H1 (cell line): ENCODE measurements at places on chromosomes 3 and 15.

GRCh38 chr15:66925721-66926120, 139.7 kb upstream of the SMAD3 start:
- H3K4me1 ChIP-seq = no peaks in the 10 kb centered on the region
- no peak overlapping the region for H3K4me3 ChIP-seq
- DNase-seq = no peak
- no peaks in the 10 kb centered on the region for H3K36me3 ChIP-seq
- H3K27me3 ChIP-seq = no peaks in the 10 kb centered on the region

DNA sequence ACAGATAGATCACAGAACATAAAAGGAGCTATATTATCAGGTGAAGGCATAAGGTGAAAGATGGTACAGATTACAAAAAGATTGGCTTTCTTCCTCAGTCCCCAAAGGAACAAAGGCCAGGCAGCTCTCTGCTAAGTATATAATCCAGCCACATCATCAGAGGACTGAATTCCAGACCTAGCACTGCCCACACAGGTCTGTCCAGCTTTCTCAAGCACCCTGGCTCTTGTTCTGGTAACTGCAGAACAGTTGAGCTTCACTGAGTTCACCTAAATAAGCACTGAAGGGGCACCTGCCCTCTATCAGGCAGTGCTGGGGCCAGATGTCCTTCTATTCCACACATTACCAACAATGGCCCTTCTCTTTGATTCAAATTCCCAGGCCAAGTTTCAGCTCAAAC, 6.3 kb downstream of the DUOXA1 start:
- no peaks in the 10 kb centered on the region for H3K36me3 ChIP-seq
- H3K4me1 ChIP-seq = no peaks in the 10 kb centered on the region
- H3K4me3 ChIP-seq = no peak overlapping the region
- no peak for DNase-seq
- H3K27ac ChIP-seq = no peak overlapping the region
- H3K27me3 ChIP-seq = peaks cover 13% of the 10 kb centered on the region

- no peaks in the 10 kb centered on the region for H3K36me3 ChIP-seq
- H3K4me1 ChIP-seq = no peaks in the 10 kb centered on the region
- no peaks in the 10 kb centered on the region for H3K27me3 ChIP-seq
- no peak for DNase-seq
- H3K27ac ChIP-seq = no peak overlapping the region
Observed at GRCh38 chr3:112730210-112730609, 89.3 kb upstream of the CCDC80 start.

DNA sequence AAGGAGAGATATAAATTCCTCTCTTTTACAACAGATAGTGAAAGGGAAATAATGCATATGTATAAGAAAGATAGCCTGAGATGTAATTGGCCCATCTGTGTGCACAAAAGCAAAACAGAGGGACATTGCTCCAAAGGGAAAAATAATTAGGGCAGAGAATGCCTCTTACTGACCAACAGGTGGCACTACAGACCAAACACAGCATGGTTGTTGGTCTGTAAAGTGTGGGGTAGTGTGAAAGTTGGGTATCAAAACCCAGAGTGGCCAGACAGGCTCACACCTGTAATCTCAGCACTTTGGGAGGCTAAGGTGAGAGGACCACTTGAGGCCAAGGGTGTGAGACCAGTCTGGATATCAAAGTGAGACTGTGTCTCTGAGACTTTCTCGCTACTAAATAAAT, 4.5 kb upstream of the TLNRD1 start:
- no peak for DNase-seq
- no peaks in the 10 kb centered on the region for H3K36me3 ChIP-seq
- no peak overlapping the region for H3K4me3 ChIP-seq
- no peak overlapping the region for H3K27ac ChIP-seq
- no peaks in the 10 kb centered on the region for H3K4me1 ChIP-seq

- no peak overlapping the region for H3K27ac ChIP-seq
- no peaks in the 10 kb centered on the region for H3K27me3 ChIP-seq
- H3K4me1 ChIP-seq = no peaks in the 10 kb centered on the region
- H3K36me3 ChIP-seq = no peaks in the 10 kb centered on the region
- DNase-seq = no peak
- H3K4me3 ChIP-seq = no peak overlapping the region
Observed at GRCh38 chr3:193800138-193801043, 207.4 kb downstream of the OPA1 start.

DNA sequence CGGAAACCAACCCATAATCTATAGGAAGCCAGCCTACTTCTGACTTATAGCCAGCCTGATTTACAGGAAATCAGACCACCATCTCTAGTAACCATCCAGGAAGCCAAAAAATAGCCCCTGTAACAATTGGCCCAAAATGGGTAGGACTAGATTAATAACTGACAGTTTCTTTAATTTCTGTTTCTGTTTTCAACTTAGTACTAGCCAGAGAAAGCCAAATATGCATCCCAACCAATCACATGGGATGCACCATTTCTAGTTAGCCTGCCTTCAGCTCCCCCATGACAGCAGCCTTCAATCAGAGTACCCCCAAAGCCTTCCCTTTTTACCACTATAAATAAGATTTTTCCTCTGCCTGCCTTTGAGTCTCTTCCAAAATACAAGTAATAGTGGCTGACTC, 239.1 kb upstream of the GADL1 start:
- no peaks in the 10 kb centered on the region for H3K27me3 ChIP-seq
- H3K4me1 ChIP-seq = no peaks in the 10 kb centered on the region
- DNase-seq = no peak
- H3K27ac ChIP-seq = no peak overlapping the region

GRCh38 chr15:45586125-45586524, 1.1 kb upstream of the BLOC1S6 start:
- no peaks in the 10 kb centered on the region for H3K27me3 ChIP-seq
- H3K27ac ChIP-seq = peak overlapping the region; percentile 98
- DNase-seq = no peak
- H3K4me1 ChIP-seq = peaks cover 3% of the 10 kb centered on the region; the same call in 1 of the 2 replicates
- peak overlapping the region; percentile 86; the same call in 1 of the 2 replicates for H3K4me3 ChIP-seq
- H3K36me3 ChIP-seq = no peaks in the 10 kb centered on the region

DNA sequence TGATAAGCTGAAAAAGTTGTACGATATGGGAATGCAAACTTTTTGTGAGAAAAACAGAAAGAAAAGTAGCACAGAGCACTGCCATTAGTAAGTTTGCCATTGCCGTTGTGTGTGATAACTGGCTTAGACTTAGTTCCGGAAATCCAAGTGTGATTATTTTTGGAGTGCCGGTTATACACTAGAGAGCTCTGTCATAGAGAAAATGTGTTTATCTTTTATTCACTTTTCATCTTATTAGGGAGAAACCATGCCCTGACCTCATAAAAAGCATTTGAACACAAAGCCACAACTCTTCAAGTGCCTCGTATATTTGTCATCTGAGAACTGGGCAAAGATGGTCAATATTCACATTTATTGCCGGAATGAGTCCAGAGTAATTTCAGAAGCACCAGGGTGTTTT, 36.1 kb downstream of the CTDSPL start:
- DNase-seq = no peak
- H3K4me3 ChIP-seq = no peak overlapping the region
- H3K27me3 ChIP-seq = no peaks in the 10 kb centered on the region
- H3K27ac ChIP-seq = no peak overlapping the region
- H3K36me3 ChIP-seq = no peaks in the 10 kb centered on the region

- H3K36me3 ChIP-seq = no peaks in the 10 kb centered on the region
- no peaks in the 10 kb centered on the region for H3K4me1 ChIP-seq
- DNase-seq = no peak
- no peak overlapping the region for H3K4me3 ChIP-seq
Observed at GRCh38 chr15:29942143-29942542, 119.9 kb upstream of the TJP1 start.

DNA sequence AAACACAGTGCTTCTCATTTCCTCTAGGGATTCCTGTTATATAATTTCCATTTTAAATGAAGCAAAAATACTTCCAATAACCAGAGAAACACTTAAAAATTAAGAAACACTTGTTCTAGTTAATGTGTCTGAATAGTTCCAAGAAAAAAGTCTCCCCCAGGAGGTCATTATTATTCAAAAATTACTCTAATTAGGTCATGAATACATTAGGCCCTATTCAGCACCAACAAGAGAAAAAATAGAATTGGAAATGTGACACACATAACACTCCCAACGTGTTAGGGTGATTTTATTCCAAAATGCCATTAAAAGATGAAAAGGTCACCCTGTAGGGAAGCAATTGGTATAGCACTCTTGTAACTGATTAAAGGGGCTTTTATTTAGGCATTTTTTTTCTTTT, 382.1 kb downstream of the TUSC7 start:
- H3K4me1 ChIP-seq = no peaks in the 10 kb centered on the region
- H3K4me3 ChIP-seq = no peak overlapping the region
- no peaks in the 10 kb centered on the region for H3K27me3 ChIP-seq
- H3K36me3 ChIP-seq = no peaks in the 10 kb centered on the region

DNA sequence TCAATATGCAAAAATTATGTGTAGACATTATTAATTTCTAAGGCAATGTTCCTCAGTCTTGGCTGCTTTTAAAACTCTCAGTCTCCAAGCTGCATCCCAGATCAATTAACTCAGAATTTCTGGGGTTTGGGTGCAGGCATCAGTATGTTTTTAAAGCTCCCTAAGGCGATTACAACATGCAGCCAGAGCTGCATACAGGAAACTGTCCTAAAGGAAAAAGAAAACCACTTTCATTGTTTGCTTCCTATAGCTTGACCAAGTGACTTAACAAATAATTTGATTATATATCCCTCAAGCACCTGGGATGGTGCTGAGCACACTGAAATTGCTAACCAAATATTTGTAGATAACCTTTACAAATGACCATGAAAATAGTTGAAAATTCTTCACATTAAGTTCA, 194.7 kb downstream of the DTWD1 start:
- no peaks in the 10 kb centered on the region for H3K36me3 ChIP-seq
- H3K4me1 ChIP-seq = no peaks in the 10 kb centered on the region
- H3K27me3 ChIP-seq = no peaks in the 10 kb centered on the region
- H3K27ac ChIP-seq = no peak overlapping the region
- no peak overlapping the region for H3K4me3 ChIP-seq

GRCh38 chr3:41352510-41352909, 153.2 kb downstream of the CTNNB1 start:
- H3K36me3 ChIP-seq = no peaks in the 10 kb centered on the region
- no peak overlapping the region for H3K4me3 ChIP-seq
- no peak for DNase-seq
- no peak overlapping the region for H3K27ac ChIP-seq
- H3K27me3 ChIP-seq = no peaks in the 10 kb centered on the region

DNA sequence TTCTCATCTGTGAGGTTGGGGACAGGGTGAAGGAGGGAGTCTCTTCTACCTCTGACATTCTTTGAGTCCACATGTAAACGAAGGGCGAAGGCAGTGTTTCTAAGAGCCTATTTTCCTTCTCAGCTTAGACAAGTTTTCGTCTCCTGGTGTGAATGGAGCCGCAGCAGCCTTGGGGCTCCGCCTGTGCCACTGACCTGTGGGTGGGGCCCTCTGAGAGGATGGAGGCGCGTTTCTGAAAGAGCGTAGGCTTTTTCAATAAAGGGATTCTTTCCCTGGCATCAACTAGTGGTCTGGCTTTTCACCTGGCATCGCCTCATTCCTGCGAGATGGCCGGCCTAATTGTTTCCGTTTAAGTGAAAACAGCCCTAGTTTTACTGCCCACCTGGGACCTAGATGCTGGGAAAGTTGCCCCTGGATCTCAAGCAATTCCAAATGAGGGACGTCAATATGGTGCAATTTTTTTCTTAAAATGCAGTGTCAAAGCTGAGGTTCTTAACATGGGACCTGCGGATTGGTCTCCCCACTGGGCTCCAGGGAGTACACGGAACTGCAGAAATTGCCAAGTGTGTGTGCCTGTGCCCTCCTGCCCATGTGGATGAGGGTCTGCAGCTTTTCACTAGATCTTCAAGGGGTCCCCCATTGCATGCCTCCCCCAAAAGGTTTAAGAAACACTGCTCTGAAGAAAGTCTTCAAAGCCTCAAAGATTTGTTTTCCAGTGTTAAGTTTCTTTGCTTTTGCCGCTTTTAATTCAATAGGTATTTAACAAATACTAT, 958 bp downstream of the GLDN start:
- H3K27ac ChIP-seq = no peak overlapping the region
- no peaks in the 10 kb centered on the region; the same call in none of the 2 replicates for H3K4me1 ChIP-seq
- H3K36me3 ChIP-seq = no peaks in the 10 kb centered on the region; the same call in 1 of the 2 replicates
- peaks cover 37% of the 10 kb centered on the region for H3K27me3 ChIP-seq
- DNase-seq = peak; percentile 51

GRCh38 chr3:38524141-38524739, 28.1 kb downstream of the EXOG start:
- no peak overlapping the region for H3K4me3 ChIP-seq
- H3K36me3 ChIP-seq = peaks cover 4% of the 10 kb centered on the region
- no peak overlapping the region for H3K27ac ChIP-seq
- H3K4me1 ChIP-seq = no peaks in the 10 kb centered on the region
- no peak for DNase-seq

GRCh38 chr3:130341388-130341787, 4.1 kb upstream of the COL6A5 start:
- no peak overlapping the region for H3K27ac ChIP-seq
- H3K27me3 ChIP-seq = peaks cover 3% of the 10 kb centered on the region
- no peak for DNase-seq
- H3K36me3 ChIP-seq = no peaks in the 10 kb centered on the region

DNA sequence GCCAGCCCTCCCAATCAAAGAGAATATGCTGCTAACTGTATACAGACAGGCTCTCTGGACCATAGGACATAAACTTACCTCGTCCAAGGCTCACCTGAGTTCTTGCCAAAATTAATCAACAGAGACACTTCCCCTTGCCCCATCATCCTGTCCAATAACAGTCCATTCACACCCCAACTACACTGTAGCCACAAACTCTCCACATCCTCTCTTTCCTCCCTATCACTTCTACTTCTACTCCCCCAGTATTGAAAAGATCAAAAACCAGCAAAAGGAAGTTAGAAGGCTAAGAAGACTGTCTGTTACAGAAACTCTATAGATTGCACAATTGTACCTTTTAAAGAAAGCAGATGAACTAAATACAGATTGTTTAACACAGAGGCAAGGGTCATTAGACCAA, 133.5 kb upstream of the STT3B start:
- H3K4me3 ChIP-seq = no peak overlapping the region
- H3K36me3 ChIP-seq = no peaks in the 10 kb centered on the region
- no peak for DNase-seq
- H3K27ac ChIP-seq = no peak overlapping the region
- H3K4me1 ChIP-seq = no peaks in the 10 kb centered on the region
- no peaks in the 10 kb centered on the region for H3K27me3 ChIP-seq

GRCh38 chr15:67100801-67101581, 35.6 kb downstream of the SMAD3 start:
- H3K27me3 ChIP-seq = no peaks in the 10 kb centered on the region
- H3K27ac ChIP-seq = no peak overlapping the region
- H3K4me3 ChIP-seq = no peak overlapping the region
- H3K4me1 ChIP-seq = peaks cover 2% of the 10 kb centered on the region
- DNase-seq = no peak
- no peaks in the 10 kb centered on the region for H3K36me3 ChIP-seq

GRCh38 chr3:182412066-182412465, 381.2 kb upstream of the ATP11B start:
- no peak overlapping the region for H3K27ac ChIP-seq
- DNase-seq = no peak
- H3K36me3 ChIP-seq = no peaks in the 10 kb centered on the region
- peaks cover 7% of the 10 kb centered on the region for H3K4me1 ChIP-seq
- H3K4me3 ChIP-seq = no peak overlapping the region

GRCh38 chr3:108183971-108184370, 38.3 kb downstream of the IFT57 start:
- DNase-seq = no peak
- H3K27me3 ChIP-seq = no peaks in the 10 kb centered on the region
- no peak overlapping the region for H3K4me3 ChIP-seq
- H3K4me1 ChIP-seq = no peaks in the 10 kb centered on the region
- no peaks in the 10 kb centered on the region for H3K36me3 ChIP-seq
